ENCODE measurements at places on chromosomes 6 and 20. TPM values are rescaled to one million over a fixed set of nuclear protein-coding genes. Genes with fewer than 3 reads are reported as not detected.

The LIN28B gene
- not detected for total RNA-seq

The RFX6 gene
- not detected for total RNA-seq

The B4GALT5 gene
- total RNA-seq = 4.6 TPM

The CPNE5 gene
- 0.27 TPM for total RNA-seq

The PLN gene
- not detected for total RNA-seq

The FOXF2 gene
- total RNA-seq = not detected

The RBM24 gene
- total RNA-seq = not detected

The CMTR1 gene
- total RNA-seq = 70.0 TPM

The LTB gene
- total RNA-seq = 370 TPM

The MICB gene
- total RNA-seq = 12.6 TPM

The MAFB gene
- total RNA-seq = 4.4 TPM

The CNPY3 gene
- 95.8 TPM for total RNA-seq
